ENCODE measurements at places on chromosomes 1 and 21. TPM values are rescaled to one million over a fixed set of nuclear protein-coding genes. Genes with fewer than 3 reads are reported as not detected.

DNA sequence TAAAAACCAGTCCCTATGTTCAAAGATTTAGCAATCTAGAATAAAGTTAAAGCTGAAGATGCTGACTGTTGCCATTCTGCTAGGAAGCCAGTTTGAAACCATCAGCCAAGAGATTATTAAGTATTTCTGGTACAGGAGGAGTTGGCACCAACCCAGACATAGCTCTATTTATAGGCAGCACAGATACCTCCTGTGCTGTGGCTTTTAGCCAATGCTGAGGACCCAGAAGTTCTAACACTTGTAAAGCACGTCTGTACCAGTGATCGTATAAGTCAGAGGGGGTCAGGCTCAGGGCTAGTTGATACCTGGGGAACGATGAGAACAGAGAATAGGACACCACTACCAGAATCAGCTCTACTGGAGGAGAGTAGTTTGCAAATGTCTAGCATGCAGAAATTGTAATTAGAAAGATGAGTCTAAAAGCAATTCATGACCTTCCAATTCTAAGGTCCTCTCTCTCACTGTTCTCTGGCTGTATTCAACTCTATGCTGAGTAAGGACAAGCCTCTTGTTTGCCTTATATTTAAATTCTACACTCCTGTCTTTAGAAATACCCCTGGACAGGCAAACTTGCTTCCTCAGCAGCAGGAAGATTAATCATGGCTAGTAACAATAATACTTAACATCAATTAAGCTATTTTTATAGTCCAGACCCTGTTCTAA is 96.8 kb upstream of the PALMD start:
- H3K36me3 ChIP-seq = no peaks in the 10 kb centered on the region
- H3K27me3 ChIP-seq = no peaks in the 10 kb centered on the region
- no peak overlapping the region for H3K27ac ChIP-seq
- peaks cover 4% of the 10 kb centered on the region for H3K4me1 ChIP-seq
- no peak overlapping the region for H3K4me3 ChIP-seq

GRCh38 chr1:64019818-64020217 is 183.6 kb upstream of the UBE2U start:
- no peak overlapping the region for H3K27ac ChIP-seq
- no peaks in the 10 kb centered on the region for H3K4me1 ChIP-seq
- no peaks in the 10 kb centered on the region for H3K27me3 ChIP-seq
- H3K36me3 ChIP-seq = no peaks in the 10 kb centered on the region
- H3K4me3 ChIP-seq = no peak overlapping the region
- DNase-seq = no peak

GRCh38 chr21:23162198-23162946 is 2164.2 kb downstream of the NCAM2 start:
- H3K27me3 ChIP-seq = no peaks in the 10 kb centered on the region
- H3K4me1 ChIP-seq = no peaks in the 10 kb centered on the region
- no peak overlapping the region for H3K27ac ChIP-seq
- no peak overlapping the region for H3K4me3 ChIP-seq
- H3K36me3 ChIP-seq = no peaks in the 10 kb centered on the region

- peak overlapping the region; percentile 70 for H3K27ac ChIP-seq
- H3K4me3 ChIP-seq = no peak overlapping the region
- no peaks in the 10 kb centered on the region for H3K36me3 ChIP-seq
- peaks cover 6% of the 10 kb centered on the region for H3K4me1 ChIP-seq
- no peaks in the 10 kb centered on the region for H3K27me3 ChIP-seq
These were observed 24.4 kb downstream of the EIF2D start for GRCh38 chr1:206587904-206588303.

DNA sequence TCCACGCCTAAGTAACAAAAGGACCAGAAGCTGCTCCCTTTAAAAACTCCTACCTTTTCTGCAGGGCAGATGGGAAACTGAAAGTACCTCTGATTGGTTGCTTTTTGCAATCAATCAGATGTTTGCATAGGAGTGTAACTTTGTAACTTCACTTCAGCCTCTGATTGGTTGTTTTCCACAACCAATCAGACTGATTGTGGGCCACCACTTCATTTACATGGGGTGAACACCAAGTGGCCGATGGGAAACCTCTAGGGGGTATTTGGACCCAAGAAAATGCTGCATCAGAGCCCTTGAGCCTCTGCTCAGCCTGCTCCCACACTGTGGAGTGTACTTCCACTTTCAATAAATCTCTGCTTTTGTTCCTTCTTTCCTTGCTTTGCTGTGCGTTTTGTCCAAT is 32.8 kb upstream of the CD1D start:
- no peak overlapping the region for H3K4me3 ChIP-seq
- no peak for DNase-seq
- H3K36me3 ChIP-seq = no peaks in the 10 kb centered on the region
- no peaks in the 10 kb centered on the region for H3K27me3 ChIP-seq
- peaks cover 5% of the 10 kb centered on the region for H3K4me1 ChIP-seq

DNA sequence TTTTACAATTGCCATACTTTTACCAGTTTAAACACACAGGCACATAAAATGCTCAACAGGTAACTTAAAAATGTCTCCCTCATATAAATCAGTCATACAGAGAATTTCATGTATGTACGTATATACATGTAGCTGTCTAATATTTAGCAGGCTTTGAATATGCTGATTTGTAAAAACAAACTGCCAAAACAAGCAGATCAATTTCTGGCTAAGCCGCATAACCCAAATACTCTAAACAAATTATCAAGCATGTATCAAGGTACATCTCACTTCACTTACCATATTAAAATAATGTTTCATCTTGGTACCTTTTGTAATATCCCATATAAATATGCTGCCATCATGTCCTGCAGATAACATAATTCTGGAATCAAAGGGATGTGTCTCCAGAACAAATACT is 43.8 kb downstream of the BRWD1 start:
- DNase-seq = no peak
- no peaks in the 10 kb centered on the region for H3K36me3 ChIP-seq
- peaks cover 4% of the 10 kb centered on the region for H3K4me1 ChIP-seq
- no peak overlapping the region for H3K27ac ChIP-seq

- H3K4me3 ChIP-seq = no peak overlapping the region
- H3K36me3 ChIP-seq = no peaks in the 10 kb centered on the region
- no peaks in the 10 kb centered on the region for H3K4me1 ChIP-seq
- no peak overlapping the region for H3K27ac ChIP-seq
These were observed 359.8 kb downstream of the DUSP10 start for GRCh38 chr1:221381910-221382623.

DNA sequence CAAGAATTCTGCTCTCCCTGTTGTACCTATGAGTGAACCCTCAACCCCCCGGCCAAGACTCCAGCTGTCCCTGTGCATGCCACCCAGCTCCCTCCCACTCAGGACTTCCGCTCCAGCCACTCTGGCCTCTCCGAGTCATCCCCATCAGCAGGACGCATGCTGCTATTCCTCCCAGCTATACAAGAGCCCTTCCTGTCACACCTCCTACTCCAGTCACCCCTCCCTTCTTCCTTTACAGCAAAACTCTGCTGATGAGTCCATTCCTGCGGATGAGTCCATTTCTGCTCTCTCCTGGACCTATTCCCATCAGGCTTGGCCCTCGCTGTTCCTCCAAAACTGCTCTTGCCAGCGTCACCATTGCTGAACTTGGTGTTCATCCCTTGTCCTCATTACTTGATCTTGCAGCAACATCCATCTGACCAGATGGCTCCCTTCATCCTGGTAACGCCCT is 42.2 kb downstream of the H3-3A start:
- H3K4me1 ChIP-seq = peaks cover 2% of the 10 kb centered on the region
- H3K4me3 ChIP-seq = no peak overlapping the region
- no peaks in the 10 kb centered on the region for H3K36me3 ChIP-seq
- H3K27me3 ChIP-seq = no peaks in the 10 kb centered on the region

Gene TDRD5
- 0.10 TPM for total RNA-seq

- no peak overlapping the region for H3K4me3 ChIP-seq
- no peaks in the 10 kb centered on the region for H3K27me3 ChIP-seq
- H3K27ac ChIP-seq = no peak overlapping the region
- H3K36me3 ChIP-seq = no peaks in the 10 kb centered on the region
- H3K4me1 ChIP-seq = no peaks in the 10 kb centered on the region
These were observed 149.4 kb downstream of the TRABD2B start for GRCh38 chr1:47847763-47848162.

DNA sequence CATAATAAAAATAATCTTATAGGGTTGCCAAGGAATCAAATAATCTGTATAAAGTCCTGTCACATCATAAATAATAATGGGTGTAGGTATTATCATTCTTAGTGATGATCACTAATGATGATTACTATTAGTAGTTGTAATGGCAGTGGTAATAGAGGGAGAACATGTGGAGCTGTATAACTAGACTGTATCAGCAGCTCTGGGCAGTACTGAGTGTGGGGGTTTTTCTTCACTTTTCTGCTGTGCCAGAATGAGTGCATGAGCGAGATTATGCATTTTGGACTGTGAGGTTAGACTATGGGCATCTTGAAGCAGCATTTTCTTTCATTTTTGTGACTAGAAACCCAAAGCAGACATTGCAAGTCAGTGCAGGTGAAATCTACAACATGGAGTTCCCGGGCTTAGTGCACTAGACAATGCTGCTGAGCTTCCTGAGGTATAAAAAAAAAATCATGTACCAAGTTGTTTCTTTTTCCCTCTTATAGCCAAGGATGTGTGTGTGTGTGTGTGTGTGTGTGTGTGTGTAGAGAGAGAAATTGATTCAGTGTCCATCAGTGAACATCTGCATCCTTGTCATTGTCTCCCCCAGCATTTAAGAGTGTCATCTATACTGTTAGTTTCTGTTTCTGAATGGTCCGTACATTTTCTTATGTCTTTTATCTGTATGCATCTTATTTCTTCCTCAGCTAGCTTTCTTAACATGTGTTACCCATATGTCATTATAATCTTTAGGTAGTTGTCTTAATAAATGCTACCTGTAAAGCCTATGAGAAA is 86.6 kb downstream of the GIPC2 start:
- no peaks in the 10 kb centered on the region for H3K27me3 ChIP-seq
- H3K4me3 ChIP-seq = no peak overlapping the region
- H3K27ac ChIP-seq = no peak overlapping the region
- no peaks in the 10 kb centered on the region for H3K36me3 ChIP-seq
- DNase-seq = no peak

DNA sequence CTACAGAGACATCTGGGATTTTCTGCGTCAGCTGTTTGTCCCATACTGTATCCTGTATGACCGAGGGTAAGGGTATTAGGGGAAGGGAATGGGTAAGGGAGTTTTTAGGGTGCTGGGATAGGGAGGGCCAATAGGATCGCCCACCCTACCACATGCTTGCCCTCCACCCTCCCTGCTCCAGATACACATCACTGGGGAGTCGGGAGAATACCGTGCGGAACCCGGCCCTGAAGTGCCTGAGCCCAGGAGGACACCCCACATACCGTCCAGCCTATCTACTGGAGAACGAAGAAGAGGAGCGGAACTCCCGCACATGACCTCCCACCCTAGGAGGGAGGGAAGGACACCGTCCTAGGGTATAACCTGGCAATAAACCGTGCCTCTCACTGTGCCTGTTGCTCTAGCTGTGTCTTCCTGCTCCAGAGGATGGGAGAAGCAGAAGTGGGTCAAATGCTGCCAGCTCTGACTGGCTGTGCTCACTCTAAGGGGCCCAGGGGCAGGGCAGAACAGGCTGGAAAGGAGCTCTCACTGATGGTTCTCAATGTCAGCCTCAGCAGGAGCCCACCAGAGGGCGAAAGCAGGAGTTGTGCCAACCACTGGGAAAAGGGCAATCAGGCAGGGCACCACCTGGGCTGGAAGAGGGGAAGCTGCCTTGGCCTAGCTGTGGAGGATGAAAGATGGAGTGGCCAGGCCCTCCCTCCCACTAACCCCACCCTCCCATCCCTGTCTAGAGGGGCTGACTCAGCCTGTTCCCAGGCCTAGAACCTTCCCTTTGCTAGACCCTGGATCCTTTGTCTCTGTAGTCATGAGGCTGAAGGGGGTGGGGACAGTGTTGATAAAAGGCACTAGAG is 440 bp upstream of the LENEP start:
- no peaks in the 10 kb centered on the region for H3K36me3 ChIP-seq
- H3K27me3 ChIP-seq = no peaks in the 10 kb centered on the region
- no peak overlapping the region for H3K4me3 ChIP-seq

Gene LIPI
- total RNA-seq = not detected

Gene RBP7
- 2.5 TPM for total RNA-seq

- no peak overlapping the region for H3K4me3 ChIP-seq
- H3K27me3 ChIP-seq = no peaks in the 10 kb centered on the region
- H3K36me3 ChIP-seq = no peaks in the 10 kb centered on the region
These were observed 23.4 kb downstream of the PLEKHO1 start for GRCh38 chr1:150173141-150173585.

- no peak overlapping the region for H3K27ac ChIP-seq
- H3K4me1 ChIP-seq = no peaks in the 10 kb centered on the region
- no peak for DNase-seq
- no peaks in the 10 kb centered on the region for H3K36me3 ChIP-seq
- H3K4me3 ChIP-seq = no peak overlapping the region
These were observed 865 bp upstream of the PTPN22 start for GRCh38 chr1:113872219-113872935.

DNA sequence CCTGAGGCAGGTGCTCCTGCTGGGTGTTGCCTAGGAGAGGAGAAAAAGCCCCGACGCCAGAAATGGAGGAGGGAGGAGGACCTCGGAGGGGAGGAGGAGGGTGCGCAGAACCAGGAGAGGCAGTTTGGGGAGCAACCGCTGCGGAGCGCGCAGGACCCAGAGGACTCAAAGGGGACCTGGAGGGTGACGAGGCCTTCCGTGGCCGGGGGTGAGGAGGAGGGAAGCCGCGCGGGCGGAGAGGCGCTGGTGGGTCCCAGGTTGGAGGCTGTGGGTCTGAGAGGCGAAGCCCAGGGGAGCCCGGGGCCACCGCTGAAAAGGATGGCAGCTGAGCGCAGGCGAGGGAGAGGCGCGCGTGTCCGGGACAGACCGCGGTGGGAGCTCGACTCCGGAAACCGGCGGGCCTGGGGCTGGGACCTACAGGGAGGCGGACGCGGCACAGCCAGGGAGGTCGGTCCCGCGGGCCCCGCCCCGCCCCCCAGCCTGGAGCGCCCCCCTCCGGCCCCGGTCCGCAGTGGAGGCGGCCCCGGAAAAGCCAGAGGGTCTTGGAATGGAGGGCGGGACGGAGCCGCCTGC is 15.1 kb downstream of the RNF223 start:
- no peak overlapping the region for H3K27ac ChIP-seq
- H3K36me3 ChIP-seq = no peaks in the 10 kb centered on the region
- peaks cover 9% of the 10 kb centered on the region for H3K27me3 ChIP-seq
- peaks cover 3% of the 10 kb centered on the region for H3K4me1 ChIP-seq
- peak overlapping the region; percentile 42 for H3K4me3 ChIP-seq

- H3K27me3 ChIP-seq = no peaks in the 10 kb centered on the region
- H3K4me3 ChIP-seq = peak within 1 kb of the TSS; percentile 53
- DNase-seq = peak; percentile 91
- H3K27ac ChIP-seq = peak within 1 kb of the TSS; percentile 6
These were observed at the start of gene G0S2 for GRCh38 chr1:209674957-209675564. G0S2 (plus strand) TSS chr1:209675412; CDS start chr1:209675685, 273 bp downstream.

Gene PSEN2
- 31.4 TPM for total RNA-seq

Gene NMNAT2
- 1.2 TPM for total RNA-seq

- H3K27me3 ChIP-seq = no peaks in the 10 kb centered on the region
- H3K4me1 ChIP-seq = no peaks in the 10 kb centered on the region
- no peak for DNase-seq
- H3K36me3 ChIP-seq = no peaks in the 10 kb centered on the region
These were observed 82.2 kb upstream of the SOD1 start for GRCh38 chr21:31577271-31577670.

GRCh38 chr1:157734321-157734720 is 33.8 kb upstream of the FCRL3 start:
- no peak overlapping the region for H3K4me3 ChIP-seq
- DNase-seq = no peak
- no peaks in the 10 kb centered on the region for H3K4me1 ChIP-seq
- H3K27ac ChIP-seq = no peak overlapping the region
- no peaks in the 10 kb centered on the region for H3K27me3 ChIP-seq
- no peaks in the 10 kb centered on the region for H3K36me3 ChIP-seq
